ENCODE measurements at places on chromosomes 3 and 15.
A peak's percentile ranks its signal among the peaks of the same experiment; 100 is the strongest.

- no peak for DNase-seq
Observed at GRCh38 chr3:1275495-1275894, 182.7 kb downstream of the CNTN6 start.

- DNase-seq = peak; percentile 63
Observed at GRCh38 chr3:39383045-39383880, at the start of gene SLC25A38. Gene SLC25A38, plus strand, starts transcription at chr3:39383370. Its CDS starts 355 bp downstream, at chr3:39383725.

- no peak for DNase-seq
Observed at GRCh38 chr3:30505866-30506520, 100.4 kb upstream of the TGFBR2 start.

GRCh38 chr3:29412110-29412509, 131.2 kb downstream of the RBMS3 start:
- DNase-seq = no peak

Data from stimulated activated CD8-positive, alpha-beta memory T cell treated with anti-CD3 and anti-CD28 coated beads, Interleukin-2, amount 100 ng/mL, for 1 hour (primary cell).